ENCODE measurements at places on chromosomes 16 and 17.

DNA sequence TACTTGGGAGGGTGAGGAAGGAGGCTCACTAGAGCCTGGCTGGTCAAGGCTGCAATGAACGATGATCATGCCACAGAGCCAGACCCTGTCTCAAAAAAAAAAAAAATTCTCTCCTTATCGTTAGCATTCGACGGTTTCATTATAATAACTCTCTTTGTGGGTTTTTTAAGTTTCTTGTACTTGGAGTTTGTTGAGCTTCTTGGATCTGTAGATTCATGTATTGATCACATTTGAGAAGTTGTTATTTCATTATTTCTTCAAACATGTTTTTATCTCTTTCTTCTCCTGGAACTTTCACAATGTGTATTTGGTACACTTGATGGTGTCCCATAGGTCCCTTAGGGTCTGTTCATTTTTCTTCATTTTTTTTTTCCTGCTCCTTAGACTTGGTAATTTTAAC is 16.8 kb upstream of the ABCA3 start:
- DNase-seq: no peak

DNA sequence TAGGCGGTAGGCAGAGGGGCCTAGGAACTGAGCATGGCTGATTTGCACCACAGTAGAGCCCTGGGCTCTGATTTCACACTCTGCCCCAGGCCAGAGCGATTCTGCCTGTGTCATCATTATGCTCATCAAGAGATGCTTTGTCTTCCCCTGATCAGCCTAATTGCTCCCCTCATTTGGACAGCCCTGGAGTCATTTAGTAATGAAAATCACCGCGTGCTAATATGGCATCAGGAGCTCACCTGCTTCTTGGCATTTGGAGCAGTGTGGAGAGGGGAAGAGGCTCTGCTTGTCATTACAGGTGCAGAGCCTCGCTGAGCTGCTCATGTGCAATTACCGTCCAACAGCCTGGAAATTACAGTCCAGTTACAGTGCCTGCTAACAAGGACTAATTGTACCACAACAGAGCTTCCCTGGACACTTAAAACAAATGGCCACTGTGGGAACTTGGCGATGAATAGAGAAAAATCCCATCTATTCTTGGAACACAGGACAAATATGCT is 157.1 kb upstream of the WSCD1 start:
- peak; percentile 49 for DNase-seq

DNA sequence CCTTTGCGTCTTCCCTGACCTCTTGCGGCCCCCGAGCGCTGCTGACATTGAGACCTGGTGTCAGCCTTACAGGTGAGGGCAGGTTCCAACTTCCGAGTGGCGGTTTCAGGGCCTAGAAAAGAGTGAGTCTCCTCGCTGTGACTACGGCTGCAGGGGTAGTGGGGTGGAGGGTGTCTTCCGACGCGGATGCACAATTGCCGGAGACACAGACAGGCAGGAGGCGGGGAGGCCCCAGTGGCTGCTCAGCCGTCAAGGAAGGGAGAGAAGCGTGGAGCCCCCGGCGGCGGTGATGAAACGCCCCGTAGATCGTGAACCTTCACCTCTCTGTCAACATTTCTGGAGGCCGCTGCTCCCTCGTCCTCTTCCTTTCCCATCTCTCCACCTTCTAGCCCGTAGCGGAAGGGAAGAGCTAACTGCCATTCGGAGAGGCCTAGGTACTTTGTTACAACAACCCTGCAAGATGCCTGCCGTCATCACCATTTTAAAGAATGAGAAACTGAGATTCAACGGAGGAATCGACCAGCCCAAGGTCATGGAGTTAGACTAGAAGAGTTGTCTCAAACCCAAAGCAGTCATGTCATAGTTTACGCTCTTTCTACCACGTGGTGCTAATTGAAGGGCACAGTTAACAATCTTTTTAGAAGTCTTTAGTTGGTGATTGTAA is 485 bp downstream of the DNAJA3 start:
- no peak for DNase-seq

- no peak for DNase-seq
These were observed 43.9 kb downstream of the CLEC16A start for GRCh38 chr16:10988164-10988803.

DNA sequence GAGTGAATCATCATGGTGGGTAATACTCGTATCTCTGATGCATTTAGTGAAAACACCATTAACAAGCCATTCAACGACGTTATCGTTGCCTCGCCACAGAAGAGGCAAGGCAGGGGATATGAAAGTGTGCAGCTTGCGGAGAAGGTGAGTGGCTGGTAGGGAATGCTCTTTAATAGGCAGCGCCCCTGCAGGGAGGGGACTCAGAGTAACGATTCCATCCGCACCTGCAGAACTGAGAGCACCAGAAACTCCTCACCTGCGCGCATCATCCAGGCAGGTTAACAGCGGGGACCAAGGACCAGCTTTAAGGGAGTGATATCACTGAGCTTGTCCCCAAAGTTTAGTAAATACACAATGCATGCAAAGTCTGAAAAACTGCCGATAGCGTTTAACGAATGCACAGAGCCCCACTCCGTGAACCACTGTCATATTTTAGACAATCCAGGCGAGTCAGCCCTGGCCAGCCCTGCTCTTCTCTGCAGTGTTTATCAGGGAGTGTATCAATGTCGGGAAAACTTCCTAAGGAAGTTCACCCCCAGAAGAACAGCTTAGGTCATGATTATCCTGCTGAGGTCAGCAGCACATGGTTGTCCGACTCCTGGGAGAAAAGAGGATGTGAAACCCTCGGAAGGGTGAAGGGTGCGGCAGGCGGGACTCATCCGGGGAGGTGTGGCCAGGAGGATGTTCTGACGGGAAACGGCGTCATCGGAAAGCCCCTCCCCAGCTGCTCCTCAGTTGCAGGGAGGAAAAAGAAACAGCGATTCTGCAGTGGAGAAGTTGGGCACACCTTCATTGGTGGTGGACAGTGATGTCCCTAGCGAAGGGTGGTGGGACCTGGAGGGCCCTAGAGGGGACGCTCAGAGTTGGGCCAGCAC is 68.5 kb upstream of the DNAH17 start:
- peak; percentile 33 for DNase-seq

GRCh38 chr17:27879987-27880608 is 13.1 kb downstream of the LYRM9 start:
- DNase-seq: no peak

DNA sequence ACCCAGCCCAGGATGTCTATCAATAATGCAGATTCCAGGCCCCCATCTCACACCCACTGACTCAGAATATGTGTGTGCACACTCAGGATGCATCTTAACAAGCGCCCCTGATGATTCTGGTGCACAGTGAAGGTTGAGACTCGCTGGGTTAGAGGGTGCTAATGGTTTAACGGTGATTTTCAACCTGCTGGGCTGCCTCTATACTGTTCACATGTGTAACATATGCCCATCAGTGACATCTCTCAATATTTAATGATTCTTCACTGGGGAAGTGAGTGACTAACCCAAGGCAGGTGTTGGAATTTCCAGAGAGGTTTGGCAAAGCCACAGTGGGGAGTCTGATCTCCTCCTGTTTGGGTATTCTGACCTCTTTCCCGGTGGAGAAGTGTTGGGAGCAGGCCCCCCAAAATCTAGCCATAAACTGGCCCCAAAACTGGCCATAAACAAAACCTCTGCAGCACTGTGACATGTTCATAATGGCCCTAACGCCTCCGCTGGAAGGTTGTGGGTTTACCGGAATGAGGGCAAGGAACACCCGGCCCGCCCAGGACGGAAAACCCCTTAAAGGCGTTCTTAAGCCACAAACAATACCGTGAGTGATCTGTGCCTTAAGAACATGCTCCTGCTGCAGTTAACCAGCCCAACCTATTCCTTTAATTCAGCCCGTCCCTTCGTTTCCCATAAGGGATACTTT is 4.1 kb upstream of the DOC2B start:
- no peak for DNase-seq

GRCh38 chr16:29925105-29925756 is 795 bp downstream of the KCTD13 start:
- DNase-seq: no peak

DNA sequence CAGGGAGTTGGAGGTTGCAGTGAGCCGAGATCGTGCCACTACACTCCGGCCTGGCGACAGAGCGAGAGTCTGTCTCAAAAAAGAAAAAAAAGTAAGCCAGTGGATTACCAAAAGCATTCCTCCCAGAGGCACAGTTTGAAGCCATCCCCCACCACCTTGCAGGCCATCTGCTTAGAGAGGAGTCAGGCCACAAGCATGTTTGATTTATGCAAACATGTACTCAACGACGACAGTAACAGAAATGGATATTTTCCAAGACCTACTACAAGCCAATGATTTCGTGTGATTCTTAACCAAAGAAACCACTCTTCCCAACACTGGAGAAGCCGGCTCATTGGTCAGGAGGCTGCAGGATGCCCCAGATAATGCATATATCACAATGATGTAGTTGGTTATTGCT is 34.8 kb downstream of the MYH13 start:
- DNase-seq: no peak

GRCh38 chr16:14289692-14290340 is 218.7 kb downstream of the MRTFB start:
- no peak for DNase-seq

DNA sequence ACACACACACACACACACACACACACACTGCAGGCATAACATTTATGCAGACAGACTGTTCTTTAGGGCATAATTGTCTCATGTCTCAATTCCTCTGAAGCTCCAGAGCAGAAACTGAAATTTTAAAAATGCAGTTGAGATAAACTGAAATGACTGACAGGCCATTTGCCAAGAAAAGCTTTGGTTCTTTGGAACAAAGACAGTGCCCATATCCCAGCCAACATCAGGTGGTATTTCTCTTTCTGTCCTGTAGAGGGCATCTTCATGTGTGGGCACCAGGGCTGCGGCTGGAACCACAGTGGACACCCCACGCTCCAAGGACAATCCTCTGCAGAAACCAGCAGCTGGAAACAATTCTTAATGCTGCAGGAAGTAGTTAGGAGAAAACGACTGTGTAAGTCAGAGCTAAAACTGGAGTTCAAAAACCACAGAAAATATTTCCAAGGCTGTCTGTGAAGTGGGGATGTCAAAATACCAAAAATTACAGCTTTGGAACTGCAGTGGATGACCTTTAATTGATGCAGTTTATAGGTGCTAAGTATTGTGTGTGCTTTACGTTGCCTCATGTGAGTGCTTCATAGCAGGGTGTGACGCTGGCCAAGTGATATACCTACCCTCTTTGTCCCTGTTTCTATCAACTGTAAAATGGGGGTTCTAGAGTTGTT is 10.6 kb upstream of the MEFV start:
- no peak for DNase-seq

DNA sequence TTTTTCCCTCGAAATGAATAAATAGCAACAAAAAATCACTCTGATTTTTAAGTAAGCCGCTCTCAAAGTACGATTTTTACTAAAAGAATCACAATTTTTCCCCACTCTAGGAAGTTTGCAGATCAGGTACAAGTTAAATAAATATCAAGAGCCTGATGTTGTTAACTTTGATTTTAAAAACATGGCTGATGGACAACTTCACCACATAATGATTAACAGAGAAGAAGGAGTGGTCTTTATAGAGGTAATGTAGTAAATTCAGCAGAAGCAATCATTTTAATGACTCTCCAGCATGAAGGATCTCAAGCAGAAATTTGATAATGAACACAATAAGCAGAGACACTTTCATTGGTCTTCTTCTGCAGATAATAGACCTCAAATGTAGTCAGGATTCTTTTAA is 262.4 kb downstream of the CNTNAP4 start:
- DNase-seq: no peak

- no peak for DNase-seq
These were observed 242.6 kb downstream of the XYLT1 start for GRCh38 chr16:17228048-17228707.

- DNase-seq: no peak
These were observed at the start of gene FDXR for GRCh38 chr17:74872313-74873036. Gene FDXR, minus strand, starts transcription at chr17:74872994. Its CDS starts 50 bp downstream, at chr17:74872944.

DNA sequence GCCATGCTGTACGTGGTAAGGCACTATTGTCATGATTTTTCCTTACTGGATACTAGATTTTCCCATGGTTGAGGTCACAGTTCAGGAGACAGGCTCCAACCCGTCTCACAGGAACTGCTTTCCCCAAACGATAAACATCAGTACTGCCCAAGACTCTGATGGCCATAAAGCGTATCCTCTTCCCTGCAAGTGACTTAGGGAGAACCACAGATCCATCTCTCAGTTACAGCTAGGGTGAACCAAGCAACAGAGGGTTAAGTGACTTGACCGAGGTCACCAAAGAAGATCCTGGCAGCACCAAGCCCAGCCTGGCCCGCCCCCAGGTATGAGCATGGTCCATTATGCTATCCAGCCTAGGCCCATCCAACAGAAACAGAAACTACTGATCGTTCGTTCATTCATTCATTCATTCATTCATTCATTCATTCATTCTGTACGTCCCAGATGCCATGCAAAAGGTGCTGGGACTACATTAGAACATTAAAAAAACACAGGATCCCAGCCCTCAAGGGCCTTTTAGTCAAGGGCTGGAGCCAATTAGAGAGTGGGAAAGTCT is 31.0 kb downstream of the MYH11 start:
- DNase-seq: no peak

GRCh38 chr16:28925386-28926228 is 569 bp upstream of the RABEP2 start:
- DNase-seq: peak; percentile 77

GRCh38 chr17:73482894-73483293 is 161.4 kb downstream of the SDK2 start:
- DNase-seq: no peak

Data from hypothalamus (tissue), 51 donors.